CD4-positive, alpha-beta T cell treated with Interleukin-6 for 4 hours (primary cell): ENCODE measurements at places on chromosomes 5 and 9.

GRCh38 chr9:121865060-121865459 lies 213.6 kb downstream of the DAB2IP start:
- no peak for DNase-seq

DNA sequence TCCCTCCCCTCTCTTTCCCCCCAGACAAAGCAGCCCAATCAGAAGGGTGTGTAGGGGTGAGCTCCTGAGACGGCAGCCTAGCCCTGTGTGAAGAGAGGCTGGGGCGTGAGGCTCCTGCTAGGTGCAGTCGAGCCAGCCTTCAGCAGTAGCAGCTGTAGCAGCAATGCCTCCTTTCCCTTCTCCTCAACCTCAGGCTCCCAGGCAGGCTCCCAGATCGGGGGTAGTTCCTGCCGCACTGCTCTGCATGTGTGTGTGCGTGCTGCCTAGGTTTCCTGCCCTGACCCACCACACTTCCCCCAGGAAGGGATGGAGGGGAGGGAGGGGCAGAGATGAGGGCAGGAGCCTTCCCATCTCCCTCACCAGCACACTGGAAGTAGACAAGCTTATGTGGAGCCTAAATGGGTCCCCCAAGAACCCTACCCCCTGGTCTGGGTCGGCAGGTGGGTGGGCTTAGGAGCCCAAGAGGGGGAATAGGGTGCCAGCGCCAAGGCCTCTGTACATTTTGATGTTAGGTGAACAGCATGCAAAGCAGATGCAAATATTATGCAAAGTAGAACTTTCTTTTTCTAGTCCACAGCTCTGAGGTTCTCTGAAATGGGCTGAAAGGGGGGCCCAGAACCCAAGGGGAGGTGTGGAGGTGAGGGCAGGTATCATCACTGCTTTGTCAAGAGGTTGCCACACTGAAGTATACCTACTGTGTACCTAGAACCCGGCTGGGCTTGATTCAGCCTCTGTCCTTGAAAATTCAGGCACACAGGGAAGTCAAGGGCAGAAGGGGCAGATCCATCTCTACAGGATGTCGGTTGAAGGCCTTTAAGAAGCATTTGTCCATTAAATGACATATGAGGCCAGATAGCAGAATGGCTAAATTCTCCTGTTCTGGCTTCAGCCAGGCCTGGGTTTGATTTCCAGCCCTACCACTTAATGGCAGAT lies 57.8 kb downstream of the CXXC5 start:
- DNase-seq: no peak

DNA sequence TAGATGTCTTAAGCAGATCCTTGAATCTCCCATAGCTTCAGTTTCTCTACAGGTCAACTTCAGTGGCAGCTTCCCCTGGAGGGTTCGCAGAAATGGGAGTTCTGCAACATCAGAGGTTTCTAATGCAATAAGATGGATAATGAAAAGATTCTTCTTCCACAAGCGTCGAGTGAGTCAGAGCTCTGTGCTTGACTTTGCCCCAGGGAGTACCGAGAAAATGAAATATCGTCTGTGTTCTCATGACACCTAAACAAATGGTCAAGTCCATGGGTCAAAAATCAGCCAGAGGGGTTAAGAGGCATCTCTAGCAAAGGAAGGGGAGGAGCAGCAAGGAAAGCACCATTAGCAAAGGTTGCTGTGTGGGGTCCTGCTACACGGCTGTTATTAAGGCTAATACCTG lies 3.2 kb upstream of the ADRA1B start:
- no peak for DNase-seq

DNA sequence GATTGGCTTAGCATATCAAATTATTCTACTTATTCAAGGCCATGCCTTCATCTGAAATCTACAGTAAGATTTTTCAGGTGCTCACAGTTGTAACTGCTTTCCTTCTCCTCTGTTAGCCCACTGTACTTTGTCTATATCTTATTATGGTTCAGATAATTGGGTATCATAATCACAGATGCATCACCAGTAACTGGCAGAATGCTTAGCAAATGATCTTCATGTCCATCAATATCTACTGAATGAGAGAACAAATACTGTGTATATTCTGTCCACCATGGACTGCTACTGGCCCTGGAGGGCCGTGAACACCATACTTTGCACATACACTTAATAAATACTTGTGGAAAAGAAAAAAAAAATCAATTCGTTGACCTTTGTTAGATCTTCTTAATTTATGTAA lies 96.2 kb downstream of the MEF2C start:
- DNase-seq: no peak

DNA sequence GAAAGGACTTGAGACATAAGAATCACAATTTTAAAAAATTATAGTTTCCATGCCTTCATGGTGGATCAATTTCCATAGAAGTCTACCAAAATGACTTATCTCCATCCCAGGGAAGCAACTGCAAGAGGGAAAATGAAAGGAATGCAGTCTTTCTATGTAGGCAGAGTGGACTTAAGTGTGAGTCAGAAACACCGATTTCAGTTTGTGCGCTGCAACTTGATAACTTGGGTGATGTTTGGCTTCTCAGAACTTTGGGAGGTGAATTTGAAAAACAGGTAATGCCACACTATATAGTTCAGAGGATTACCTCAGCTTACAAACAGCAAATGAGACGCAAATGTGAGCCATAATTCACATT lies 708 bp upstream of the CSNK1G3 start:
- DNase-seq: no peak

DNA sequence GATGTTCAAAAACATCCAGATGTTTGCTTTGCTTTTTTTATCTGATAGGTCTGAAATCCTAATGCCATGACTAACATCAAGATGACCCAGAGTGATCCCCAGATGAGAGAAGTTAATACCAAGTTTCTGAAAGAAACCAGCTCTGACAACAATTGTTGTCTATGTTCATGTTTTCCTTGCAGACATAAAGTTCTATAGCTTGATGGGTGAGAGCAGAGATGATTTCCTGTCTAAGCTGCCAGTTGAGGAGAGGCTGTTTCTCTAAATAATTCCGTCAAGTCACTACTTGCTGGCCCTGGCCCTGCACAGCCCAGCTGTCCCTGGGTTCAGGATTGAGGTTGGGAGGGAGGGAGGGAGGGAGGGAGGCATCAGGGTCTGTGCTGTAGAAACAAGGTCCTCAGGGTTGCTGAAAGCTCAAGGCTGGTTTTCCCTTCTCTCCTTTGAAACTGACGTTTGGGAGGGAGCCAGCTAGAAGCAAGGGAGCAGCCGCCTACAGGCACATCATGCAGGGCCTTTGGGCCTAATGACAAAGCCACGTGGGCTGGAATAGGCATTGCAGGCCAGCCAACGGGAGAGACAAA lies 3.9 kb downstream of the SPARC start:
- no peak for DNase-seq

- no peak for DNase-seq
Observed at GRCh38 chr5:50733741-50734140, 67.3 kb downstream of the PARP8 start.

DNA sequence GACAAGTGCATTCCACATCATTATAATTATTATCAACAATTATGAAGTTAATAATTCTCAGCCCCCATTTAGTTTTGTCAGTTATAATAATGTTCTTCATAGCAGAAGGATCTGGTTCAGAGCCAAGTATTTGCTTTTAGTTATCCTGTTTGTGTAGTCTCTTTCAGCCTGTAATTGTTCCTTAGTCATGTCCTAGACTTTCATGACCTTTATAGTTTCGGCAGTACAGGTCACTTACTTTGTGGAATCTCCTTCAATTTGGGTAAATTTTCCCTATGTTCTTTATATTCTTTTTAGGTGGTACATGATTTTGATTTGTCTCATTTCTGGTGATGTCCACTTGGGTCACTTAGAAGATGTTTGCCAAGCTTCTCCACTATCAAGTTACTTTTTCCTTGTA lies 34.3 kb downstream of the UBE2R2 start:
- no peak for DNase-seq

GRCh38 chr9:93079371-93079770 lies 16.6 kb upstream of the CARD19 start:
- DNase-seq: no peak

DNA sequence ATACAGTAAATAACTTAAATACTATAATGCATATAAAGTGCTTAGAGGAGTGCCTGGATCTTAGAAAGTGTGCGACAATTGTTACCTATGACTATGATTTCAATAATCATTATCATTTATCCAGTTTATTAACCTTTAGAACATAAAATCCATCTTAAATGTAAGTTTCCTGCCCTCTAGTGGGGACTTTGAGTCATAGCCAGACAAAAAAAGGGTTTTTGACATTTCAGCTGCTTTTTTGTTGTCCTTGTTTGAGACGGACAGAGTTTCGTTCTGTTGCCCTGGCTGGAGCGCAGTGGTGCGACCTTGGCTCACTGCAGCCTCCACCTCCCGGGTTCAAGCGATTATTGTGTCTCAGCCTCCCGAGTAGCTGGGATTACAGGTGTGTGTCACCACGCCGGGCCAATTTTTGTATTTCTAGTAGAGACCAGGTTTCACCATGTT lies 9.7 kb upstream of the C9orf152 start:
- no peak for DNase-seq

DNA sequence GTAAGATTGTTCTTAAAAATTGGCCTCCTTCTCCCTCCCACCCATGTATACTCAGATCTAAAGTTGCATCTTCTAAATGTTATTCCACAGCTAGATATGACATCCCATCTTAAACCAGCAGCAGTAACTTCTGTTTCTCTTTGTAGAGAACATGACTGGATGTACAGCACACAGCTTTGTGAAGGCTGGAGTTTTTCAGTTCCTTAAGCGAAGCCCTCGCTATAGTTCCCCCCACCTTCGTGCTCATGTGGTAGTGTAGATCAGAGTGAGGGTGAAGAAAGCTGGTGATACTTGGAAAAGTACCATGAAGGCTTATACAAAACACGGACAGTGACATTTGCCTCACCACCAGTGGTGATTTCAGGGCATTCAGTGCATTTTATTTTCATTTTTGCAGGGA lies 137.5 kb downstream of the MAT2B start:
- no peak for DNase-seq

- DNase-seq: no peak
Observed at GRCh38 chr5:62134811-62135210, 171.2 kb upstream of the KIF2A start.

GRCh38 chr5:88557881-88558280 lies 289.2 kb upstream of the TMEM161B start:
- no peak for DNase-seq

DNA sequence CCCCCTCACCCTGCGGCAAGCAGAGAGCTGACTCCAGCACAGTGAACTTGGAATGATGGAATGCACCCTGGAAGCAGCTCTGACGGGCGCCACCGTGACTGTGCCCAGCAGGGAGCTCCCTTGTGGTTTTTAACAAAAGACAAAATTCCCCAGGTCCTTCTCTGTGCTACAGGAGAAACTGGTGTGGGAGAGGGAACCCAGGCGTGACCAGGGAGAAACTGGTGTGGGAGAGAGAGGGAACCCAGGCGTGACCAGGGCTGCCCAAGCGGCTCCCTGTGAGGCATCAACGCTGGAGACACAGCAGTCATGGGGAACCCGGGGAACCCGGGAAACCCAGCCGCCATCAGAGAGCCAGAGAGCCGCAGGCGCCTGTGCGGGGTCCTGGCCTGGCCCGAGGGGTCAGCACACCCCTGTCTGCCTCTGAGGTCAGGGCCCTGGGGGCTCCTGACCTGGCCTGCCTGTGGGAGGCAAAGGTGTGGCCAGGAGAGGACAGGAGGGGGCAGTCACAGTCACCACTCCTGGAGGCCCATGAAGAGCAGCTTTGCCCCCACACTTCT lies 3.1 kb upstream of the AHRR start:
- DNase-seq: no peak

DNA sequence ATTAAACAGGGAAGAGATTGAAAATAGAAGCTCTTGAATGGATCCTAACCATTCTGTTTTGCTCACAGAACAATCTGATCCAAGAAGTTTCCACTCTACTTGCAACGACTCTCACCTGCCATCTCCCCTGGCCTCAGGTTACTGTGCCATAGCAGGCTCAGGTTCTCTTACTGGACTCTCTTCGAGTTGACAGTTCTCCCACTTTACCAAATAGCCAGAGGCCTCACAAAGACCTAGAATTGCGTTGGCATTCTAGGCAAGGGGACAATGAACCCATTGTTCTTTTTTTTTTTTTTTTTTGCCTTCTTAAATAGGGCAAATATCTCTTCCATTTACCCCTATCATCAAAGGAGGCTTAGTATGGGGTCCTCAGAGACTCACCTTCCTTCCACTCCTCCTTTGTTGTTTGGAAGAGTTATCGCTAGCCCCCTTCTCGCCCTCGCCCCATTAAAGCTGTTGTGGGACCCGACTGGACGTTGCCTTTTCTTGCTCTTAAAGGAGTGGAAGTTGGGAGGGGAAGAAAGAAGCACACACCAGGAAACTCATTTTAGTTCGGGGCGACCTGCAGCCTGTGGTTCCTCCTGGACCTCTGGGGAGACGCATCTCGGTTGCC lies 688 bp upstream of the PLPPR1 start:
- no peak for DNase-seq

DNA sequence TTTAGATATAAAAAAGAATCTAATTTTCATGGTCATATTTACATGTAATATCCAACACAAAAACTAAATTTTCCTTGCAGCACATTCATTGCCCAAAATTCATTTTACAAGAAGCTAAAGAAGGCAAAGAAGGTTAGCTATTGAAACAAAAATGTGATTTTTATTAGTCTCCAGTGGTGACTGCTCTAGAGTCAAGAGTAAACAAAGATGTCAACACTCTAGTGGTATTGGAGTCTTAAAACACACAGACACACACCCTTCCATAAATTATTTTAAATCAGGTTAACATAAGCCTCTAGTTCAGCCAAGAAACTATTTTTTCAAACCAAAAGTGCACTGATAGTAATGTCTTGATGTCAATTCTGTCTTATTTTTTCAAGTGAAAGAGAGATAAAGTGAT lies 329.2 kb downstream of the ZNF608 start:
- DNase-seq: no peak

GRCh38 chr9:99748266-99748665 lies 73.4 kb upstream of the NR4A3 start:
- no peak for DNase-seq

DNA sequence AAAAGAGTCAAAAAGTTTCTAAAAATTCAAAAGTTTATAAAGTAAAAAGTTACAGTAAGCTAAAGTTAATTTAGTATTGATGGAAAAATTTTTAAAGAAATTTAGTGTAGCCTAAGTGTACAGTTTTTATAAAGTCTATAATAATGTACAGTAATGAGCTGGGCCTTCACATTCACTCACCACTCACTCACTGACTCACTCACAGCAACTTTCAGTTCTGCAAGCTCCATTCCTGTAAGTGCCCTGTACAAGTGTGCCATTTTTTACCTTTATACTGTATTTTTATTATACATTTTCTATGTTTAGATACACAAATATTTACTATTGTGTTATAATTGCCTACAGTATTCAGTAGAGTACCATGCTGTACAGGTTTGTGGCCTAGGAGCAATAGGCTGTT lies 239.5 kb upstream of the MAP3K1 start:
- no peak for DNase-seq
